Caudate nucleus (tissue), 63 donors: ENCODE measurements at places on chromosomes 5 and 9.

DNA sequence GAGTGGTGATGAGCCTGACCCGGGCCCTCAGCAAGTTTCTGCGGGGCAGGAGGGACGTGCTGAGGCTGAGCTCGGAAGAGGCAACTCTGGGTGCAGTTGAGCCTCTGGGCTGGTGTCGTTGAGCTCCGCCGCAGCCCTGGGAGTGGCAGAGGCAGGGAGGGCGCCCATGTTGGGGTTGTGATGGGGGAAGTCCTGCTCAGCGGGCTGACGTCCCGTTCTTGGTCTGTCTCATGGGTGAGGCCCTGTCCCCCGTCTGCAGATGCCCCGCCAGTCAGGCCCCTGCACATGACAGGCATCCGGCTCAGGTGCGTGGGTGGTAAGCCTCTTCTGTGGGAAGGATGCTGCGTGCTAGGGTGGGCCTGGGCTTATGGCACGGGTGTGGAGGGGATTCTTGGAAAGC lies 64.3 kb downstream of the RXRA start:
- no peak for DNase-seq

DNA sequence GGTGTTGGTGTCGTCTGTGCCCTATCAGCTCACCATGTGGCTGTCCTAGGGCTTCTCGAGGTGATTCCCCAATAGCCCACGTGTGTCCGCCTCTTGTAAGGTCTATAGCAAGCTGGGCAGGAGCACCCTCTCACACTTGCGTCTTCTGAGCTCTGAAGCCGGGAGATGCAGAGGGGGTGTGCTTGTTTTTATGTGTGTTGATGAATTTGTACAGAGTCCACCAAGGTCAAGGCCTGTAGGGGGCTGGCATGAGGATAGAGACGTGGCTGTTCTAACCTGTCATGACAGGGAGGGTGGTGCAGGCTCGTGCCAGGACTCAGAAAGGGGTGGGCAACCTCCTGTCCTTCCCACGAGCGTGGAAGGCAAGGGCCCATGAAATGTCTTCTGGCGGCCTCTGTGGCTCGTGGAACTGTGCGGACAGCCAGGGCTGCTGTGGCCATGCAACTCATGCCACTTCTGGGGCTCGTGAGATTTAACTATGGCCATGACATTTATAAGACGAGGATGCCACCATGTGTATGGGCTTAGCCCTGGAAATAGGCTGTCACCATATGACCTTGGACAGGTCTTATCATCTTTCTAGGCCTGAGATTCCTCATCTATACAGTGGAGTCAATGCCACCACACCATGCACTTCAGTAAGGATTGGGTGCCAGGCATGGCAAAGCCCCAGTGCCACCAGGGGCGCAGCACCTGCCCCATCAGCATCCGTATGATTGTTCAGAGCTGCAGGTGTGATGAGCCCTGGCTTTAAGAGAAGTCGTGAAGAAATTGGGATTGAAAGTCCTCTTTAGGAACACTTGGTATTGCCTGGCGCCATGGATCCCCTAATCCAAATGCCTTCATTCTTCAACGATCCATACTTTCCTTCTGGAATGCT lies 2.3 kb upstream of the OLFM1 start:
- DNase-seq = no peak

GRCh38 chr5:132807163-132807838 lies 5.8 kb upstream of the SOWAHA start:
- no peak for DNase-seq

- no peak for DNase-seq
Measured at GRCh38 chr5:173834071-173834771, 53.9 kb upstream of the CPEB4 start.

GRCh38 chr5:55222985-55223811 lies 3.9 kb downstream of the MCIDAS start:
- DNase-seq = no peak

GRCh38 chr9:133943036-133943780 lies 48.9 kb downstream of the VAV2 start:
- DNase-seq = no peak

DNA sequence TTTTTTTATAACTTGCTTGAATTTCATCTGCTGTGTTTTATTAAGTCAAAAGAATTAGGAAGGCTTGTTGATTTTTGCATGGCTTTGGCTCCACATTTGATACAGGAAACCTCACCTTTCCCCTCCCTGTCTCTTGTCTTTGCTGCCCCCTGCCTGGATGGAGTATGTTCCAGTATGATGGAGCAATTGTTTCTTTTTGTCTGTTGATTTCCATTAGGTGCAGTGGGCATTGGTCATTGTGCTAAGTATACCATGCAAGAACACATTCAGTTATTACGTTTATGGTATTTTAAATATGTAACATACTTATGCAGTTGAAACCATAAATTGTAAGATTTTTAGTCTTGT lies 19.6 kb downstream of the TJP2 start:
- no peak for DNase-seq

DNA sequence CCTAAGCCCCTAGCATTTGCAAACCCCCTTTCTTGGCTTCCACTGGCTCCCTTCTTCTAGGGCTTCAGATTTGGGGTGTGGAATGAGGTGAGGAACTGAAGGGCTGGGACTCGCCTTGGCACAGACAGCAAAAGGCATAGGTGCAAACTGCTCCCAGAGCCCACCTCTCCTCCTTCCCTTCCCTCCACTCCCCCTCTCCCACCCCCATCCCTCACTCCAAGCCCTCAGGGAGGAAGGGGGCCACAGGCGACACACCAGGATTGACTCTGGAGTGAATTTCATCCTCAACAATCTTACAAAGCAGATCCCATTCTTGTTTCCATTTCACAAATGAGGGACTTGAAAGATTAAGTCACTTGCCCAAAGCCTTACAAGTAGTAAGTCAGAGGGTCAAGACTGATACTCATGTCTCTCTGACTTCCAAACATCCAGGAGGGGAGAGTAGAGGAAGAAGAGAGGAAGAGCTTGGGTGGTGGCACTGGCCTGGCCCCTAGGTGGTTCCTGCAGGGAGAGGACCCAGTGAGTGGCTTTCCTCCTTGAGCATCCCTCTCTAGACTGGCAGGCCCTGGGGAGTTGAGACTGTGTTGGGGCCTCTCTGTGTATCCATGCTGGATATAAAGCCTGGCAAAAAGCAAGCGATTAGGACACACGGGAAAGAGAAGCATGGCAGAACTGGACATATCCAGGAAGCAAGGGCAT lies 193.1 kb downstream of the GABBR2 start:
- DNase-seq = no peak

- DNase-seq = no peak
Measured at GRCh38 chr5:3414371-3414770, 181.3 kb upstream of the IRX1 start.

DNA sequence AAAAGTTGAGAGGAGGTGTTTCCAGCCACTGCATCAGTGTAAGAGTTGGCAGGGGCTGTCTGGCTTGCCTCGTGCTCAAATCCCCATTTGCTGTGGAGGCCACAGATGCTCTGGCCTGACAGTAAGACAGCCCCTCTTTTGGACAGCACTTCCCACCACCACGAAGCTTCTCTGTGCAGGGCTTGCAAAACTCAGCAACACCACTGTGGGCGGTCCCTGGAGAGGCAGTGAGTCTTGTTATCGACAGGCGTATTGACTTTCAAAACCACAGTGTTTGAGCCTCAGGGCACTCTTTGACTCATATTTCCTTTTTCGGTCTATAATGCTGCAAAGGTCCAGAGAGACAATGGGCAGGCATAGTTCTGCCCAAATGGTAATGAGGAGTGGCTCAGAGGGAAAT lies 539.5 kb downstream of the EBF1 start:
- DNase-seq = no peak
